ENCODE measurements at places on chromosomes 3 and 15.

DNA sequence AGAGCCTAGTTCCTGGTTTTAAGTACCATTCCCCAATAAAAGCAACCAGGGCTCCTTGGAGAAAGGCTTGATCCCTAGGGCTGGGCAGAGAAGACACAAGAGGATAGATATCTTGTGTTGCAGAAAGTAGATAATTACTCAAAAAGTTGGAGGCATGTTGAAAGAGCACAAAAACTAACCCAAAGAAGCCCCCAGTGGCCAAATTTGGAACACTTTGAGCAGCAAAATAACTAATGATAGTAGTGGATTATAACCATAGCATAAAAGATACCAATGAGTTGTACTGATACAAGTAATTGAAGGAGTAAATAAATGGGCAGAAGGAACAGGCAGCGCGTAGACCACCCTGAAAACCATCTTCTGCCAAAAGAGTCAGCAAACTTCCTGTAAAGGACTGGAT, 12.0 kb downstream of the EXOSC7 start:
- DNase-seq: peak; percentile 56

DNA sequence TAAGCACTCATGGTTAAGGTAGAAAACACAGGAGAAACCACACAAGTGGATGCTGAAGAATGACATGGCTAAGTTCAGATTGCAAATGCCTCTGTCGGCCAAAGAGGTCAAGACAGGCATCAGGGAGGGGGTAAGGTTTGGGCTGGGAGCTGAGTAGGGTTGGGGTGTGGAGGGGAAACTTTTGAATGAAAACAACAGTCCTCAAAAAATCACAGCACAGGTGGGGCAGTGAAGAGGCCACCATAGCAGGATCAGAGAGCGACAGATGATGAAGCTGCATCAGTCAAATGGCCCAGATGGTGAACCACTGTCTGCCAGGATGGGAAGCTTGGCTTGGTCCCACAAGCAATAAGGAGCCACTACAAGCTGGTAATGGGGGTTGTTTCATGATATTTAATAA, 74.9 kb downstream of the ADCY5 start:
- no peak for DNase-seq

- no peak for DNase-seq
These were observed 19.8 kb downstream of the ANP32A start for GRCh38 chr15:68800875-68801274.

GRCh38 chr3:18070231-18070630, 327.8 kb upstream of the TBC1D5 start:
- no peak for DNase-seq

- DNase-seq: no peak
These were observed 45.8 kb downstream of the ADPGK start for GRCh38 chr15:72737723-72738122.

DNA sequence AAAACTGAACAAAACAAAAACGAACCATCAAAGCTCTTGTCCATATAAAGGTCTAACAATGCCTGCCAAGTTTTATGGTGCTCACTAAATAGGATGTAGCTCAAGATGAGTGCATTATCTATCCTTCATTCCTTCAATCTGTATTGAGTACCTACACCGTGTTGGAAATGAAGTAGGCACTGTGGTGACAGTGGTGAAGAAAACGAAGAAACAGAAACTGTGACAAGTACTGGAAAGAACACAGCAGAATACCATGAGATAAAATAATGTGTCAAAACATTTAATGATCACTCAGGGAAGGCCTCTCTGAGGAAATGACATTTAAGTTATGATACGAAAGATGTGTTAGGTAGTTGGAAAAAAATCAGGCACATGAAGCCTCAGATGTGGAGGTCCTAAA, 36.2 kb downstream of the CBLB start:
- DNase-seq: no peak

DNA sequence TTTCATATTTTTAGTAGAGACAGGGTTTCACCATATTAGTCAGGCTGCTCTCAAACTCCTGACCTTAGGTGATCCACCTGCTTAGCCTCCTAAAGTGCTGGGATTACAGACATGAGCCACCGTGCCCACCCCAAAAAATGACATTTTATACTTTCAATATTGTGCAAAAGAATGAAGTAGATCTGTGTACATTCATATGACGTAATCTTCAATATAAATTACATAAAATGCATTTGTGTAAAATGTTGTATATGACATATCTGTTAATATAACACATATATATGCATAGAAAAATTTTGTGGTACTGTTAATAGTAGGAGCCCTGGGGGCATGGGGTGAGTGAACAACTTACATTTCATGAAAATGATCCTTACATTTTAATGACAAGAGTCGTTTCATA, 71.7 kb downstream of the RYR3 start:
- DNase-seq: no peak

DNA sequence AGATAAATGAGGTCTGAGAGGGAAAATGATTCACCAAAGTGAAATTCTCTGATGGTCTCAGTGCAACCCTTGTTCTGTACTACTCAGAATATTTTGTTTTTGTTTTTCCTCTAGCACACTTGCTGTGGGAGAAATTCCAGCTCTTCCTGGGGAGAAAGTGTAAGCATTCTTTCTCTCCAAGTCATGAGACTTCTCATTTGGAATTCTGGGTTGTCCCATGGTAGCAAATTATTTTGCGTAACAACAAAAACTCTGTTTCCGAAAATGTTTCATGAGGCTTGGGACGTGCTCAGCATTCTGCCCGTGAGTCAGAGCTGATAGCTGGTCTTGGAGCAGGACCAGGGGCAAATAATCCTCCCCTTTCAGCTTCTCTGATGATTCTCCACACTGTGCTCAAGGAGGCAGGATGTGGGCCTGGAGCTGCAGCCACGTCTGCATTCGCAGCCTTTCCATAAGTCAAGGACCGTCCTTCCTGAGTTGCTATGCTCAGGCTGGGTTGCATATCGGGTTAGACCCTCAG, 70.3 kb downstream of the SENP2 start:
- DNase-seq: no peak

DNA sequence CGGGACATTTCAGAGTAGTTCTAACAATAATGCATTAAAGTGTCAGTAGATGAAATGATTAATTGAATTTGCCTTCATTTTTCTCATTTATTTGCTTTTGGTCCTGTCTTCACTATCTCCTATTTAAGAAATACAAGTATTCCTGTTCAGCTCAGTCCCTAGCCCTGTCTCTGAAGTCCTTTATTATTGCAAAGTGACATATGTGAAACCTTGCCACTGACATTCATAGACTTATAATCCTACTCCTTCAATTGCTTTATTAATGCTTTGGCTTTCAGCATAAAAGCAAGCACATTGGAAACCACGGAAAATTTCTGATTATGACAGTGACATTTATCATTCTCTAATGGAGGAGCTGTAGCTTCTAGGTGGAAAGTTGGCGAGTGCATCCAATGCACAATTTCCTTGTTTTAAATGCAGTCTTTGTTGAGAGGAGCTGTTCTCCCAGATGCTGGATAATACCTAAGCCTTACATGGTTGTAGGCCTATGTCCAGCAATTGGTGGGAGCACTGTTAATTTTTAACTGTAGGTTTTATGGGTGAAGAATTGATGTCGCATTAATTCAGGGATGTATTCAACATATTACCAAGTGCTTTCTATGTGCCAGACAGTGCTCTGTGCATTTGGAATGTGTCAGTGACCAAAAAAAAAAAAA, 337.8 kb downstream of the FEZF2 start:
- DNase-seq: no peak

DNA sequence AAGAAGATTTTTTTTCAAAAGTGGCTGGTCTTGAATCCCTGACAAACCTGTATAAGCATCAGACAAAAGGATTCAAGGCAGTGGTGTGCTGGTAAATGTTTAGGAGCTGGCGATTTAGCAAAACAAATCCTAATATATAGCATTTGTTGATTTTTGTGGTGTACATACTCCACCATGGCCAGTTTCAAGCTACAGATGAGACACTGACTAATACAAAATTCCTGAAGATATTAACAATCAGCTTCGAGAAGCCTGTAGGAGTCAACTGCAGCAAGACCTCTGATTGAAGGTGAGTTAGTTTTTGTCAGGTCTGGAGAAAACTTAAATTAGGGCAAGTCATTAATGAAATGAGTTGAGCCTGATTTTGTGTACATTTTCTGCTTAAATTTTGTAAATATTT, 6.7 kb downstream of the STRIT1 start:
- DNase-seq: no peak

GRCh38 chr3:41740374-41740886, 221.5 kb downstream of the ULK4 start:
- DNase-seq: no peak

GRCh38 chr15:78360367-78360801, 20.2 kb downstream of the CRABP1 start:
- no peak for DNase-seq

DNA sequence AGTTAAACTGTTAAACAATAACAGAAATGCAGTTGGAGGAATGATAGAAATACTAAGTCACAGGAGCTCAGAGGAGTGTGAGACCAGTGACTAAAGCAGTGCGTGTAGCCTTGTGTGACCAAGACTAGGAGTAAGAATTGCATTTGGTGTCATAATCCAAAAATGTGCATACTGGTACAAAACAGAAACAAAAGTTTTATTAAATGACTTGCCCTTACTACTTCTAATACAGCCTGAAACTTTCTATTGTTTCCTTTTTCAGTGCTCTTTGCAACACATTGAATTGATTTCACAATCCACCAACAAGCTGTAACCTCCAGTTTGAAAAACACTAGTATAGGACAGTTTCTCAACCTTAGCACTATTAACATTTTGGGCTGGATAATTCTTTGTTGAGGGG, 17.1 kb downstream of the SNX1 start:
- DNase-seq: no peak

DNA sequence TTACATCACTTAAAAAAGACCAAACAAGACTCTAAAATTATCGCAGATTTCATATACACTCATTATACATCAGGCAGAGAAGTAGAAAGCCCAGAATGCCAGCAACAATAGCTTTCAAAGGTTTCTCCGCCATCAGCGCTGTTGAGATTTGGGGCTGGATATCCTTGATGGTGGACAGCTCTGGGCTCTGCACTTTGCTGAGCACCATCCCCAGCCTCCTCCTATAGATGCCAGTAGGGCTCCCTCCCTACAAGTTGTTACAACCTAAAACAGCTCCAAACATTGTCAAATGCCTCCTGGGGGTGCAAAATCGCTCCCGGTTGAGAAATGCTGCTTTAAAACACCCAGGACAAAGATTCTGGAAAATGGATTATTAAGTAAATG, 73.5 kb downstream of the ATP10A start:
- no peak for DNase-seq

DNA sequence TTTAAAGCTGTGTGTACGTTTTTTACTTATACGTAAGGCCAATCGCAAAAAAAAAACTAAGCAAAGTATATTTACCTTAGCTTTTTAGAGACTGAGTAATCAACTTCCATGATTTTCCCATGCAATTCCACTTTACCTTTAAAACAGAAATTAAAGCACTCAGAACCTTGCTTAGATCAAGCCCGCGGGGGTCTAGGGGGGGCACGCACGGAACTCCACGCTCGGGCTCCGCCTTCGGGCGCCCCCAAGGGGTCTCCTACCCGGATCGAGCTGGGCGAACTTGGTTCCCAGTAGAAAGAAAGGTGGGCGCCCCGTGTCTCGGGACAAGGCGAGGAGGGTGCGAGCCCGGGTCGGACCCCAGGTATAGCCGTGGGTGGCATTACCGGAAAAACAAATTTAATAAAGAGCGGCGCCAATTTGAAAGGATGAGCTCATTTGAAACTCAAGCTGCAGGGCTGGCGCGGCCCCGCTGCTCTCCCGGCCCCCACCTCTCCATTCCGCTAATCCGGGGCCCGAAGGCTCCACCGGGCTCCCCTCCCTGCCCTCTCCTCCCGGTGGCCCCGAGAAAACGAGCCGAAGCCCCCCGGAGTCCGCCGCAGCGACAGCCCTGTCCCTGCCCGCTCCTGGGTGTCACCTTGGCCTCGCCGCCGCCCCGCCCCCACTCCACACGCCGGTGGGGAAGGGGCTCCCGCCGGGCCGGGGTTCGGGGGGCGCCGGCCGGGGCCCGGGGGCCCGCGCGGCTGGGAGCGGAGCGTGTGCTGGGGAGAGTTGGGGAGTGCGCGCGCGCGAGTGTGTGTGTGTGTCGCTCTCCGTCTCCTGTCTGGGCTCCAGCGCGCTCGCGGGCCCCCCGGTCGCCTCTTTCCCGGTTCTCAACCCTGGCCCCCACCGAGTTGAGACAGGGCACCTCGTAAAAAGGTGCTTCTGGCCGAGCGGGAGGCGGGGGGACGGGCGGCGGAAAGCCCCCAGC, 1.5 kb downstream of the IGF2BP2 start:
- DNase-seq: peak; percentile 48

- DNase-seq: no peak
These were observed 2.5 kb upstream of the ABHD5 start for GRCh38 chr3:43688245-43688650.

DNA sequence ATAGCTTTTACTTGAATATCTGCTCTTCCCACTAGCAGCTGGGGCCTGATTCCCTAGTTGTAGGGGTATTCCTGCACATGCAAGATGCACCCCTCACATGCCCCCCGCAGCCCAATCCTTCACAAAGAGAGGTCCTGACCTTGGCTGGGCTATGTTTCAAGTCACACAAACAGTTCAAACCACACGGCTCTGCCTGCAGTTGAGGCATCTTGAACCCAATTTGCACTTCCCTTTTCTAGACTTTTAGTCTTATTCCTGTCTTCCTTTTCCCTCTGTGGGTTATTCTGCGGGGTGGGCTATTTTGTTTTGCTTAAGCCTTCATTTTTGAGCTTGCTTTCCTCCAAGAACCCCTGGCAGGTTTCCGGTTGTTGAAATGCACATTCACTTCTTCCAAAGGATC, 13.3 kb upstream of the CCR1 start:
- no peak for DNase-seq

DNA sequence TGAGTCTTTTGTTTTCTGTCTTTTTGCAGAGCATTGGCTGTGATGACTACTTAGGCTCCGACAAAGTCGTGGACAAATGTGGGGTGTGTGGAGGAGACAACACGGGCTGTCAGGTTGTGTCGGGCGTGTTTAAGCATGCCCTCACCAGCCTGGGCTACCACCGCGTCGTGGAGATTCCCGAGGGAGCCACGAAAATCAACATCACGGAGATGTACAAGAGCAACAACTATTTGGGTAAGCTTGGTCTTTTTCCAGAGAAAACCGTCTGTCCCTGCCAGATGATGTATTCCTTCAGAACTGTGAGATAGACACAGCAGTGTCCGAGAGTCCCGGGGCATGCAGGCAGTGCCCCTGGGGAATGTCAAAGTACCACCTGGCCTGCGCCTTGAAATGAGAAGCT, 149.9 kb upstream of the NR2E3 start:
- no peak for DNase-seq

DNA sequence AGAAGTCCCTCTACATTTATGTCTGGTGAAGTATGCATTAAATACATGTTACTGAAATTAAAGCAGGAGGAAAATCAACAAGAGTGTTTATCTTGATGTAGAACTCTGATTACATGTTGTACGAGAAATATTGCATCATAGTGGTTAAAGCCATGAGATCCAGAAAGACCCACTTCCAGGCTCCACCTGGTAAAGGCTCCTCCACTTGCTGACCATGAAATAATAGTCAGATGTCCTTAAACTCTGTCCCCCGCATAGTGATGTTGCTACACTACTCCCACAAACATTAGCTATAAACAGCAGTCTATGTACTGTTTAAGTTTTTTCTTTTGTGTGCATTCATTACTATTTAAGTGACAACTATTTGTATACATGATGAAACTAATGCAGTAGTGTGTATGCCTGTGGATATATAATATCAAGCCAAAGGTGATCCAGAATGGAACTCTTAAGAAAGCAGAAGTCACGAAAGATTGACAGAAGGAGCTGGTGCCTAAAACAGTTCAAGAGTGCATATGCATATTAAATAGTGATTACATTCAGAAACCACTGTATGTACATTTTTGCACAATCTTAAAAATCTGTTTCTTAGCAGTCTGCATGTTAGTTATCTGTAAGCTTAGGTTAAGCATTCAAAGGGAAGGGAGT, 264.4 kb upstream of the KCNMB2 start:
- DNase-seq: no peak

Measured in hematopoietic multipotent progenitor cell treated with erythropoietin and hydrocortisone succinate and interleukin-3 and kit ligand, for 15 days (in vitro differentiated cells).